ENCODE measurements at places on chromosomes 11 and 22. TPM values are rescaled to one million over a fixed set of nuclear protein-coding genes. Genes with fewer than 3 reads are reported as not detected.

KCNJ11 gene
- total RNA-seq = not detected

KLHL35 gene
- total RNA-seq = 1.0 TPM

MUC5B gene
- not detected for total RNA-seq

MAPK11 gene
- total RNA-seq = 18.4 TPM

CHRM1 gene
- not detected for total RNA-seq

SPON1 gene
- 59.4 TPM for total RNA-seq

CRKL gene
- 35.2 TPM for total RNA-seq

PRRG4 gene
- total RNA-seq = not detected

C11orf68 gene
- 16.1 TPM for total RNA-seq

CEND1 gene
- total RNA-seq = 1.3 TPM

KCNJ1 gene
- not detected for total RNA-seq

TOMM22 gene
- total RNA-seq = 49.0 TPM

TNNT3 gene
- total RNA-seq = 28.9 TPM

SHANK2 gene
- not detected for total RNA-seq

ISX gene
- total RNA-seq = not detected

SYT12 gene
- total RNA-seq = 1.5 TPM
